WTC11 (cell line): ENCODE measurements at places on chromosomes 5 and 9.

DNA sequence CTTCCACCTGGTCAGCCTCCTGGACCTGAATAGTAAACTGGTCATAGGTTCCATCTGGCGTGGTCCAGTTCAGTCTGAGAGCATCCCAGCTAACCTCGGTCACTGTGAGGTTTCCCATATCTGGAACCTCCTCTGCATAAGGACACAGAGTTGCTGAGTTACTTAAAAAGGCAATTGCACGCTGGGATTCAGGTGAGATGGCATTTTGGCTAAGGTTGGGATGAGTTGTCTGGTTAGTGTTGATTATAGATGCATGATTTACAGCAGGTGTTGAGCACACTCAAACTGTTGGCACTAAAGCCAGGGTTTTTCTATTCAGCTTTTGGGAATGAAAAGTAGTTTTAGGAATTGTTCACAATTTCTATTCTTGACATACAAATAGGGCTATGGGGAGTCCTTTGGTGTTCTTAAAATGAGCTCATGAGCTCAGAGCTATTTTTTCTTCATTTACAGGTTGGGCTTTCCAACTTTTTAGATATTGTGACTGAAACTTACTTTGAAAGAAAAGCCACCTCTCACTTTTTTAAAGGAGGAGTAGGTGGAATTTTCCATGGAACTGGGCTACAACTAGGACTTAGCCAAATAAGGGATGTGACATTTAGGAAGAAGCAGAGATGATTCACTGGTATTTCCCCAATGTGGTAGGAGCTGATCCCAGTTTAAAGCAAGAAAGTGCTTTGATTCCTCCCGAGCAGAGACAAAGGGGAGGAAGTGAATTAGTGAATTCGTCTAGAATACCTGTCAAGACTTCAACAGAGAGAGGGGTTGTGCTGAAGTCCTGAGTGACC lies 54.7 kb downstream of the TNC start:
- DNase-seq = no peak

GRCh38 chr5:113039229-113039933 lies 62.8 kb downstream of the DCP2 start:
- no peak for DNase-seq

GRCh38 chr9:126738553-126738952 lies 66.3 kb upstream of the ZBTB43 start:
- DNase-seq = no peak

GRCh38 chr5:149261246-149261645 lies 10.4 kb upstream of the AFAP1L1 start:
- DNase-seq = no peak

GRCh38 chr9:120538339-120538738 lies 41.6 kb downstream of the CDK5RAP2 start:
- no peak for DNase-seq

GRCh38 chr9:33403941-33404787 lies 1.8 kb upstream of the AQP7 start:
- no peak for DNase-seq

- no peak for DNase-seq
These were observed 61.4 kb downstream of the CERT1 start for GRCh38 chr5:75450069-75450468.

DNA sequence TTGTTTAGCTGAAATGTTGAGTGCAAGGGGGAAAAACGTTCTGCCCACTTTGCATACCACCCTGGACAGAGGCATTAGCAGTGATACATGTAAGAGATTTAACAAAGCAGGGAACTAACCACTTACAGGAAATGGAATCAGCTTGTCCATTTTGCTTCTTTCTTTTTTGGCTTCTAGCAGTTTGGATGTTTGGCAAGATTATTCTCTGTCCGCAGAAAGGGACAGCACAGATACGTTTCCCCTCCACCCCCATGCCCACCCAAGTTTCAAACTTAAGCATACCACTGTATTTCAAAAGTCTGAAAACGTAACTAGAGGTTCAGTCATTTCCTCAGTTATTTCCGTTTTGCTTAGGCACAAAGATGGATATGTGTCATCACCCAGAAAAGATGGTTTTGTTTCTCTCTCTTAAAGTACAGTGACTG lies 118.4 kb downstream of the GDNF start:
- no peak for DNase-seq

DNA sequence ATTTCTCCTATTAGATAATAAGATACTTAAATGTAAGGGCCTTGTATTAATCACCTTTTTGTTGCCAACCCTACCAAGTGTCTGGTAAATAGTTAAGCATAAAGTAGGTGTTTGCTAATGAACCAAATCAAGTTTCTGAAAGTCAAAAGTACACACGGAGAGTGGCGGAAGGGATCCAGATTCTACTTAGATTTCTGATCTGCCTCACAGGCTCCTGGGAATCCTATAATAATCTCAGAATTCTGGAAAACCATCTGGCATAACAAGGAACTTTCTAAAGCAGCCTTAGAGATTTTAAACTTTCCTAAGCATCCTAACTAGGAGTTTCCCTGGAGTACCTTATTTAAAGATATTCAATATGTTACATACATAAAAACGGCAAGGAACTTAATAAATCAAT lies 363.2 kb upstream of the SMC2 start:
- DNase-seq = no peak

DNA sequence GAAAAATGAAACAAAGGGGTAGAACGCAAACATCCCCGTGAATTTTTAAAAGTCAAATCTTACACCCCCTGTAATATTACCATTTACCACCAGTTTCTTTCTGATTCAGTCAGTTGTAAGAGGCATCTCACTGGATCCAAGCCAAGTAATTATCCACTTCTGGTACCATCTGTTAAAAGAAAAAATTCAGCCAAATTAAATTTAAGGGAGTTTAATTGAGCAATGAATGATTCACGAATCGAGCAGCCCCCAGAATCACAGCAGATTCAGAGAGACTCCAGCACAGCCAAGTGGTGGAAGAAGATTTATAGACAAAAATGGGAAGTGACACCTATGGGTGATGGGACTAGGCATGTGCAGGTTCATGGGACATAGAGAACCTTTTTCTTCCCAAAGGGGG lies 29.9 kb upstream of the MTMR12 start:
- no peak for DNase-seq

- DNase-seq = no peak
These were observed 107.9 kb upstream of the DAP start for GRCh38 chr5:10868956-10869355.

DNA sequence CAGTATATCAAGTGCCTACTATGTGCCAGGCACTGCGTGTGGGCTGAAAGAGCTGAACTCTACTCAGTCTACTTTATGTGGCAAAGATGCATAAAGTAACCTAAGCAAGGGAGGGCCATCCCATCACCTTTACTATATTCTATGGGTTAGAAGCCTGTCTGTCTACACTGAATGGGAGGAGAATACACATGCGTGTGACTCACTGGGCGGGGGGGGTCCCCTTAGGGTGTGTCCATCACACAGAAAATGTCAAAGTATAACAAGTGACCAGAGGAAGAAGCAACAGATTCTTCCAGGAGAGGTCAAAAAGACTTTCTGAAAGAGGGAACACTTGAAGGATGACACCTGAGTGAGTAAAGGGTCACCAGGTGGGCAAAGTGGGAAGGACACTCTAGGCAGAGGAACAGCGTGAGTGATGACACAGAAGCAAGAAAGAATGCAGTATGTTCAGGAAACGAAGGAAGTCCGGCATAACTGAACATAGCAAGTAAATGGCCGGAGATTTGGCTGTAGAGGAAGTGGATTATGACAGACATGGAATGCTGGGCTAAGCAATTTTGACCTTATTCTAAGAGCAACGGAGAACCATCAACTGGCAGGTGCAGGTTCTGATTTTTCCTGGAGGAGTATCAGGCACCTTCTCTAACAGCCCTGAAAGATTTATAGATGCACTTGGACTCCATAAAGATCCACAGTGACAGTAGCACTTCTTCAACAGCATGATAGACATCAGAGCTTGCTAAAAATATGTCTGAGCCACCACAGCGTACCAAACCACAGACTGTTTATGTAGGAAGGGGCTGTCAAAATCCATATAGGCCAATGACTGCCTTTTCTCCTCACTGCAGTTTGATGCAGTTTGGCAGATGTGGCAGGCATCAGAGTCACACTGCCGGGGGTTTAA lies 8.0 kb upstream of the WHRN start:
- DNase-seq = no peak

- no peak for DNase-seq
These were observed 850 bp downstream of the IL6ST start for GRCh38 chr5:55993731-55994494.

DNA sequence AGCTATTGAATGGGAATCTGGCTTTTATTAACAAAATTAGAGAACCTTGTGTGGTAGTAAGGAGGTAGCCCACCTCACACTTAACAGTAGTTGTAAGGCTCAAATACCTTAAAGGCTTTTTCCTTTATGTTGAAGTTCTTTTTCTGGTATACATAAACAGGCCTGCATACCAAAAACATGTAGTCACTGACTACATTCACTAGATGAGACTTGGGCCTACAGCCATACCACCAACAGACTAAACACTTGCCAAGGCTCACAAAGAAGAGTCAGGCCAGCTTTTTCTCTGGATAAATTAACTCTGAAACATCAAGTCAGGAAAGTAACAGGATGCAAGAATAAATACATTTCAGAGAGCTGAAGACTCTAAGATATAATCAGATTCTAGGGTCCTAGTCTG lies 78.6 kb upstream of the MPDZ start:
- DNase-seq = no peak

DNA sequence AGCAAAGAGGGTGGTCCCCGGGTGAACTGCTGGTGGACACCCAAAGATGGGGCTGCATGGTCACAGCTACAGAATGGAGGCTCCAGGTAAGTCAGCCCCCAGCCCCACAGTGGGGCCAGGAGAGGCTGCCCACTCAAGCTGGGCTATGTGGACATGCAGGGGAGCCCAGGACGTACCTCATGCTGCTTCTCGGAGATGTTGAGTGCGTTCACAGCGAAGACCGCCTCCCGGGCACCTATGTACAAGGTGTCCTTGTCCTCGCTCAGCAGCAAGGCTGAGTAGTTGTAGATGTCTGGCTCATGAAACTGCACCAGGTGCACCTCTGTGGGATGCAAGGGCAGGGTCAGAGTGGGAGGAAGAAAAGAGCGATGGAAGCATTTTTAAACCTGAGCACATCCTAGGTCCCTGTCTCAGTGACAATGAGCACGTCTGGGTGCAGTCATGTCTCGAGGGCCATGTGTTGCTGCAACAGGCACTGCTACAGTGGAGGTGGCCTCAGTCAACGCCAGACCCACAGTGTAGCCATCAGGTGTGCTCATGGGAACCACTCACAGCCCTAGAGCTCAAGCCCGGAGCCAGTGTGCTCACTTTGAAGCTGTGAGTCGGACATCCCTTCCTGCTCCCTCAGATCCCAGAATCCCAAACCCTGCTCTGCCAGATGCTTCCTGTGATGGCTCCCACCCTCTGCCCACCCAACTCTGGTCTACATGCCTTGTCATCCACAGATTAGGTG lies 84.6 kb downstream of the SECISBP2 start:
- no peak for DNase-seq

DNA sequence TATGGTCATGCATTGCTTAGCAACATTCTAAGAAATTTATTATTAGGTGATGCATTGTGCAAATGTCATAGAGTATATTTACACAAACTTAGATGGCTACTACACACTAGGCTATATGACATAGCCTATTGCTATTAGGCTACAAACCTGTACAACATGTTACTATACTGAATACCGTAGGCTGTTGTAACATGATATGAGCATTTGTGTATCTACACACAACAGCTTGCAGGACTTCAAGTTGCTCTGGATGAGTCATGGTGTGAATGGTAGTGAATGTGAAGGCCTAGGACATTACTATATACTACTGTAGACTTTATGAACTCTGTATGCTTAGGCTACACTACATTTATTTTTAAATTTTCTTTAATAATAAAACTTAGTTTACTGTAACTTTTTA lies 107.2 kb upstream of the MAMDC2 start:
- no peak for DNase-seq
